GM06990 (cell line): ENCODE measurements at places on chromosomes 7 and 10.

DNA sequence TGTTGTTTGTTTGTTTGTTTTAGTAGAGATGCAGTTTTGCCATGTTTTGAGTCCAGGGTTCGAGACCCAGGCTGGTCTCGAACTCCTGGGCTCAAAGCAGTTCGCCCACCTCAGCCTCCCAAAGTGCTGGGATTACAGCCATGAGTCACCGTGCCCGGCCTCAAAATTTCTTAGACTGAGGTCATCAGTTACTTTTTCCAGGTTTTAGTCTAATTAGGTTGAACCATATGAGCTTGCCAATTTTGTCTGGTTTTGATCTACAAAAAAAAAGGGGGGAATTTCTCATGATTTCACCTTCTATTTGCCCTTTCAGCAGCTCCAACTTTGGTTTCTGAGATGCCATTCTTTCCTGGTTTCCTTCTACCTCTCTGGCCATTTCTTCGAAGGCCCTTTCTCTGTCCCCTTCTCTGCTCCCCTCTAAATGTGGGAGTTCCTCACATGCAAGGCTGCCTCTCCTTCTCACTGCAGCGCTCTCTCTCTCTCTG, 5.5 kb downstream of the CUEDC2 start:
- DNase-seq = no peak

- DNase-seq = no peak
Observed at GRCh38 chr7:88184848-88185304, 35.0 kb downstream of the SRI start.

DNA sequence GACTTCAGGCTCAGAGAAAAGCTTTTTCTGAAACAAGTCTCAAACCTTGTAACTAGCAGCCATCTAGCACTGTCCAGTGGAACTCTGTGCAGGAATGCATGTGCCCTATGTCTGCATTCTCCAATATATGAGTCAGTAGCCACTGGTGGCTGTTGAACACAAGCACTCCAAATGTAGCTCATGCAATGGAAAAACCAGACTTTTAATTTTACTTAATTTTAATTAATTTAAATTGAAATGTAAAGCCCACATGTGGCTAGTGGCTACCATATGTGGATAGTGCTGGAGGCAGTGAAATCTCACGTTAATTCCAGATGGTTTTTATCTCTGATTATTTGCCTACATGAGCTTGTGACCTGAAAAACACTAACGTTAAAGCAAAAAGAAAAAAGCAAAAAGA, 225.1 kb downstream of the GATA3 start:
- no peak for DNase-seq

GRCh38 chr7:1377111-1377909, 82.0 kb downstream of the MICALL2 start:
- no peak for DNase-seq
